ENCODE measurements at places on chromosomes 4 and X.

- peak; percentile 7 for DNase-seq
Observed at GRCh38 chr4:174604198-174604597, 81.9 kb upstream of the HPGD start.

DNA sequence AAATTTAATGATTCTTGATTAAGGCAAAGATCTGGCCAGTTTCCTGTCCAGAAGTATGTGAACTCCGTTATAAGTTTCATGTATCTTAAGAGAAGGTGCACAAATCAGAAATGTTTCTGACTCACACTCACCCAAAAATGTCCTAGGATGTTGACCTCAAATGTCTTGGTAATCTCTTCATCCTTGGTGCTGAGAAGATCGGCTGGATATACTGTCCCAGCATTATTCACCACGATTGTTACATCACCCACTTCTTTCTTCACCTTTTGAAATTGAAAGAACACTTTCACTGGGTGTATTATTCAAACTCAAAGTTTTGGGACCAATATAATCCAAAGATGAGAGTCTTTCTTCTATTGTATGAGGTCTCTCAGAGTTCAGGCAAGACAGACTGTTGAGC is 5.7 kb downstream of the HSD17B13 start:
- no peak for DNase-seq

DNA sequence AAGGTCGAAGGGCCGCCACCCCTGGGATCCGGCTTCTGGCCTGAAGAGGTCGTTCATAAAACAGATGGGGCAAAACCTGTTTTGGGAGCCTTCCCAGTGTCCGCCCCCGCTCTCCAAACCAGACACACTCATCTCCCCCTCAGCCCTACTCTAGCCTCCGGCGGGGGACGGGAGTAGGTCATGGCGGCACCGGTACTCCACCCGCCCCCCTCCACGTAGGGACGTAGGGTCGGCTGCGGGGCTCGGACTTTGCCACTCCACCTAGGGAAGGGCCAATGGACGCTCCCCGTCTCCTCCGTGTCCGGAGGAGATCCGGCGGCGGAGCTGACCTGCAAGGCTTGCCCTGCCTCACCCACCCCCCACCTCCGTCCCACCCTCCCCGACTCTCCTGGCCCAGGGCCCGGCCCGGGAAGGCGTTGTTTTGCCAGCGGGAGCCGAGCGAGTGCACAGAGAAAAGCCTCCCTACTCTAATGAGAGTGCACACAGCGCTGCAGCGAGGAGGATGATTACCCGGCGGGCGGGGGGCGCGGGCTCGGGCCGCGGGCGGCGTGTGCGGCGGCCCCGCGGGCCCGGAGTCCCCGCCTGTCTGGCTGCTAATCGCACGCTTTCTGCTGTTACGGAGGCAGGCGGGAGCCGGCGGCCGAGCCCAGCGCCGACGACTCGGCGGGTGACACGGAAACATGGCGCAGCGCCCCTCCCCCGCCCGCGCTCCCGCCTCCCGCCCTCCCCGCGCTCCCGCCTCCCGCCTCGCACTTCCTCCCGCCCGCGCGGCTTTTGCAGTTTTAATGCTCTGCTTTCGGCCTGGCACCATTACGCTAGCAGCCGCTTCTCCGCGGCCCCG is 8.3 kb upstream of the BCOR start:
- DNase-seq: no peak

- peak; percentile 16 for DNase-seq
Observed at GRCh38 chr4:86594559-86595425, 677 bp downstream of the PTPN13 start.

DNA sequence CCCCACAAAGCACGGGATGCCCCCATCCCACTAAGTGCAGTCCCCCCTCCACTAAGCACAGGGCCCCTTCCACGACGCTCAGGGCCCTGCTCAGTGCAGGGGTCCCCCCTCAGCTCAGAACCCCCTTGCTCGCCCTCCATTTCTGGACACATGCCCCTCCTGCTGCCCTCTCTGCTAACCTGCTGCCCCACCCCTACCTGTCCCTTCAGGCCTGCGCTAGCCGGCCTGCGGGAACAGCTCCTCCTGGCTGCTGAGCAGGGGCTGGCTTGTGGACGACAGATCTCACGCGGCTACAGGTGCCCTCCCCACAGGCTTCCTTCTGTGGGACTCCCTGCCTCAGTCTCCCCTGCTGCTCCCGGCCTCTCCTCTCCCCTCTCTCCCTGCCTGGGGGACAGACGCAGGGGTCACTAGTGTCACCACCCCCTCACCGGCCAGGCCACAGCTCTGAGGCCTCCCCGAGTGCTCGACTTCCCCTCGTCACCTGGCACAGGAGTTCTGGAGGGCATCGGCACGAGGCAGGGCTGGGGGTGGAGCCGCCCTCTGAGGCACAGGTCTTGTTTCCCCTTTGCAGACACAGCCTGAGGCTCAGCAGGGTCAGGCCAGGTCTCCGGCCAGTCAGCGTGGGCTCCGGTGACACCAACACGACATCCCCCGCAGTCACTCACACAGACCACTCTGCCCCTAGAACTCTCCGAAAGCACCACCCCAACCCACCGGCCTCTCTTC is 21.6 kb downstream of the GAK start:
- DNase-seq: no peak

All from NCI-H187 (cell line).